ENCODE measurements at places on chromosomes 4 and X. TPM values are rescaled to one million over a fixed set of nuclear protein-coding genes. Genes with fewer than 3 reads are reported as not detected.

The C4orf51 gene
- not detected for total RNA-seq

The KLHL2 gene
- 12.6 TPM for total RNA-seq

The CXCL13 gene
- not detected for total RNA-seq

The AMBN gene
- total RNA-seq = not detected

The DCAF4L1 gene
- not detected for total RNA-seq

The PRAF2 gene
- 8.2 TPM for total RNA-seq

The MAGEA12 gene
- total RNA-seq = not detected

The ATP8A1 gene
- total RNA-seq = 2.2 TPM

The OTC gene
- 0.16 TPM for total RNA-seq
